ENCODE measurements at places on chromosomes 12 and 14. TPM values are rescaled to one million over a fixed set of nuclear protein-coding genes. Genes with fewer than 3 reads are reported as not detected.

- DNase-seq = no peak
Measured at GRCh38 chr12:77667101-77667500, 163.6 kb upstream of the NAV3 start.

DNA sequence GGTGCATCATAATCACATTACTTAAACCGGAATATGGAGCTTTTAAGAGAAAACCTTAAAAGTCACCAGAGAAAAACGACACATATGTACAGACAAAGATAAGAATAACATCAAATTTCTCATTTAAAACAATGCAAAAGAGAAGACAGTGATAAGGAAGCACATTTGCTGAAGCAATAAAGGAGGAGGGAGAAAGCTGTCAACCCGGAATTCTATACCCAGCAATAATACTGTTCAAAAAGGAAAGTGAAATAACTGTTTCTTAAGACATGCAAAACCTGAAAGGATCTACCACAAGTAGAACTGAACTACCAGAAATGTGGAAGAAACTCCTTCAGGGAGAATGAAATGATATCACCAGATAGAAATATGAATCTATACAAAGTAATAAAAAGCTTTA is 15.4 kb downstream of the SLC6A13 start:
- DNase-seq = no peak

- no peak for DNase-seq
Measured at GRCh38 chr12:104643093-104643818, 186.5 kb downstream of the CHST11 start.

DNA sequence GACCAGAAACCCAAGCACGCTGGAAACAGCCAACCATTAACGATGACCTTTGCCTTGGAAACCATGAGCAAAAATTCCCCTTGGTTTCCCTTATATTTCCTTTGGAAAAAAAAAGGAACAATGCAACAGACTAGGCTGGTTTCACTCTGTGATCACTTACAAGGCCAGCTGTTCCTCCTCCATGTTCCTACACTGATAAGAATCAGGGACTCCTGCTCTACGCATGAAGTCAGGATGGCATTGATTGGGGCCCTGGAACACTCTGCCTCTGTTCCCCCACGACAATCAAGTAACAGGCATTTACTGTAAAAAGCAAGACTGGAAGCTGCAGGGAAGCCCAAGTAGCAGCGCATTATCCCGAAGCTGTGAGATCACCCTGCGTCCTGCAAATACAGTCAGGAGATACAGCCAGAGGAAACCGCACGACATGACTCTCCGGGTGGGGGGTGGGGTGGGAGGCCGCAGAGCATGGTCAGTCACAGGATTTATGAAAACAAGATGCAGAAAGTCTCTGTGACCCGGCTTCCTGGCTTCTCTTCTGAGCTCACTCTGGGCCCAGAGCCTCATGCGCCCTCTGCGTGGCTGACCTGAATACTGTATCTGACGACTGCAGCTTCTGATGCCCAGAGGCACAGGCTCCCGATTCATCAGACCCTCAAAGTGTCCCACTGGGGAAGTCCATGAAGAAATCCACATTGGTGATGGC is 31.1 kb downstream of the SSH1 start:
- DNase-seq = peak; percentile 77

- peak; percentile 72 for DNase-seq
Measured at GRCh38 chr14:98957211-98958047, 314.6 kb downstream of the BCL11B start.

DNA sequence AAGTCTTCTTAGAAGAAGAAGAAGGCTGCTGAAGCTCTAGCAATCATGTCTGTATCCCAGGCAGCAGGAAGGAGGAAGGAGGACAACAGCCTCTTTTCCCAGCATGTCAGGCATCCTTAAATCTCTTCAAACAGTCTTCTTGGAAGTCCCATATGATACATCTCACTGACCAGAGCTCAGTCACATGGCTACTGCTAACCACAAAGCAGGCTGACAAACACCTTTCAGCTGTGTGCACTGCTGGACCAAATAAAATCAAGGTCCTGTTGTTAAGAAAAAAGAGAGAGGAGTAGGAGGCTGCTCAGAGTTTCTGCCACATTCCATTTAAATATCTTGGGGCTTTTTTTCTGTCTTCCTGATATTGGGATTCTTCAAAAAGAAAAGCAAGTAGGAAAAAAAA is 203.4 kb upstream of the PELI2 start:
- DNase-seq = no peak

DNA sequence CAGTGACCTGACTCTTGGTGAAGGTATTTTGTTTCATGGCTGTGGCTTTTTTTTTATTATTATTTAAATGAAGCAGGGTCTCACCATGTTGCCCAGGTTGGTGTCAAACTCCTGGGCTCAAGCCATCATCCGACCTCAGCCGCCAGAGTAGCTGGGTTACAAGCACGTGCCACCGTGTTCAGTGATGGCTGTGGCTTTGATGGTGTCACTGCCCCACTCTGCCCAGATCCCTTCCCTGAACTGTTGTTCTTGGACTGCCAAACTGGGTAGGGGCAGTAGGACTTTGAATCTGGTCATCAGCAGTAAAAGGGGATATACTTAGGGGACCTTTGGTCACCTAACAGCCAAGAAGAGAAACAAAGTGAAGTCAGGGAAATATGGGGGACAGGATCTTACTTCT is 19.4 kb downstream of the B4GALNT3 start:
- no peak for DNase-seq

- peak; percentile 42 for DNase-seq
Measured at GRCh38 chr12:124592481-124593160, 25.2 kb upstream of the NCOR2 start.

DNA sequence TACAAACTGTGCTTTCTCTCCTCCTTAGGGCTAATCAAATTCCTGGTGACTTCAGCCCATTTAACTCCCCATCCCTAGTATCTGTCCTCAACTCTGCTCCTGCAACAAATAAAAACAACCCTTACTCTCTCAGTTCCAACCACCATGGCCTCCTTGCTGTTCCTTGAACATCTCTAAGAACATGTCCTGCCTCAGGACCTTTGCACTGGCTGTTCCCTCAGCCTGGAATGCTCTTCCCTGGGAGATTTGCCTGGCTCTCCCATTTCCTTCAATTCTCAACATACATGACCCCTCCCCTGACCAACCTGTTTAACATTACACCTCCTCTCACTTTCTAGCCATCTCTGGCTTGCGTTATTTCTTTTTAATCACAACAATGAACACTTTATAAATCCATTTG is 170.5 kb downstream of the PTPN11 start:
- no peak for DNase-seq

DNA sequence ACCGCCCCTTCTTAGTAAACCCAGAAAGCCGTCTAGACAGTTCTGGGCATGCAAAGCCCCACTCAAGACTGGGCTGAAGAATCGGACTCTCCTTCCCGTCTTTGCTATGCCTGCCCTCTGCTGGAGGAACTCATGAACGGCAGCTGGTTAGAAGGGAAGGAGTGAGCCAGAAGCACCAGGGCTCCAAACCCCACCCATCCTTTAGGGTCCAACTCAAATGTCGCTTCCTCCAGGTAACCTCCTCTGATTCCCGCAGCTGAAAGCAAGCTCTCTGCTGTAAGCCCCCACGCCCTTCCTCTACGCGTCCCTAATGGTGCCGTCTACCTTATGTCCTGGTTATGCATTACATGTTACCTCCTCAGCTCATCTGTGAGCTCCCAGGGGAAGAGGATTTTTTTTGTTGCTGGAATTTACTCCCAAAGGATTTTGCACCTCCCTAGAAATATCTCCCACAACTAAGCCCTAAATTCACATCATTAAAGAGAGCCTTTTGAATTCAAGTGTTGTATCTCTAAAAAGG is 59.0 kb upstream of the SCN8A start:
- DNase-seq = peak; percentile 87

- DNase-seq = no peak
Measured at GRCh38 chr12:49089821-49090773, 4.5 kb downstream of the DHH start.

- no peak for DNase-seq
Measured at GRCh38 chr12:25005376-25005775, 56.5 kb upstream of the BCAT1 start.

DNA sequence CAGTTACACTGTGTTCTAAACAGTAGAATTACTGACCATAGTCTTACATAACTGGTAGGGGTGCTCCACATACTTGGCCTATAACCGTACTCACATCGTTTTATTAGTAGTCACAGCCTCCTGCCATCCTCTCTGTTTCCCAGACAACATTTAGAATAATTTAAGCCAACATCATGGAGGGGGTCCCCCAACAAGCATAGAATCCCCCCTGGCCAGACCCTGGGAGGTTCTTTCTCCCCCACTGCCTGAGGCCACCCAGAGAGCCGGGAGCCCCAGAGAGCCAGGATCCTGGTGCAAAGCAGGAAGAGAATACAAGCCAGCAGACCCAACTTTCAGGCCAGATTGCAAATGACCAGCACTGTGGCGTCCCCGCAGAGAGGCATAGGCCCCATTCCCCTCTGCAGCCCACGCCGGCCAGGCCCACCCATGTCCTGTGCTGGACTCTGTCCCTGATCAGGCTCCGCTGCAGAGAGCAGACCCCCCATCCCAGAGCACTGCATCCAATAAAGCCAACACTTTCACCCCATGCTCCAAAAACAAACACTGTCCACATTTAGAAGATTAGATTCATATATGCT is 195.2 kb downstream of the NTF3 start:
- no peak for DNase-seq

- no peak for DNase-seq
Measured at GRCh38 chr12:78185109-78185508, 354.4 kb downstream of the NAV3 start.

- peak; percentile 14 for DNase-seq
Measured at GRCh38 chr12:7374423-7375144, 69.4 kb downstream of the CD163L1 start.

- DNase-seq = no peak
Measured at GRCh38 chr12:74801625-74802024, 264.0 kb downstream of the ATXN7L3B start.

- no peak for DNase-seq
Measured at GRCh38 chr12:116057356-116057755, 220.1 kb downstream of the MED13L start.

- no peak for DNase-seq
Measured at GRCh38 chr12:114131824-114132223, 165.7 kb upstream of the RBM19 start.

DNA sequence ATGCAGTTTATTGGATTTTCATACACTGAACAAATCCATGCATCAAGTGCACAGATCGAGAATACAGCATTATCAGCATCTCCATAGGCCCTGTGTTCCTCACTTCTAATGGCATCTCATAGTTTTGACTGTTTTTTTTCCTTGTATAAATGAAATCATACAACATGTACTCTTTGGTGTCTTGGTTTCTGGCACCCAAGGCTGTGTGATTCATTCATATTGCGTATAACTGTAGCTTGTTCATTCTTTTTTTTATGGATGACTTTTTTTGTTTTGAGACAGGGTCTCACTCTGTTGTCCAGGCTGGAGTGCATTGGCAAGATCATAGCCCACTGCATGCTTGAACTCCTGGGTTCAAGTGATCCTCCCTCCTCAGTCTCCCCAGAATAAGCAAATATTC is 14.3 kb downstream of the RASSF8 start:
- DNase-seq = no peak

DNA sequence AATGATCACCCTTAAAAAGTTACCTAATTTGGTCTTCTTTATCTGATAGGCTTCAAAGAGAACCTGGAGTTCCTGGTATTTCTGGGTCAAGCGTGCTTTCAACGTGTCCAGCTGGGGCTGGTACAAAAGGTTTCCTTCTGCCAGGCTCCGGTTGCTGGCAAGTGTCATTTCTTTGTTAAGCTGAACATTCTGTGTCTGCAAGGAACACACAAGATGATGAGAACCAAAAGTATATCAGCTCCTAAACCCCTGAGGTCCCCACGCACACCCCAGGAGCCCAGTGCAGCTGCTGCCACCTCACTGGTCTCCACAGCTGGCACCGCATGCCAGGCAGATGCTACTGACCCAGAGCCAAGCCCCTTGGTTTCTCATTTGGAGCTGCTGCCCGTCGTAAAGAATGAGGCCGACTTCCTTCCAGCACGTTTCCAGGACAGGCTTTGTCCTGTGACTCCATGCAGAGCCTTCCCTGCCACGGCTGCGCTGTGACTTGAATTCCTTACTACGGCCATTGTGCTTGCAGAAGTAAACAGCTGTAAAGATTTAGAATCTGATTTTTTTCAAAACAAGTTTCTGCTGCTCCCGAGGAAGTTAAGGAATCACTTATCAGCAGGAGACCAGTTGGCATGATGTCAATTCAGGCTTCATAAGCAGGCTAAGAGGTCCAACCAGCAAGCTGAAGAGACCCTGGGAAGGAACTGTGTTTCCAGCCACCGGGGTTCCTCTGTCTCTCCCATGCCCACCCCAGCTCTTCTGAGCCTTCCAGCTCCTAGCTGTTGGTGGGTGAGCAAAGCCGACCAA is 24.9 kb downstream of the VPS37B start:
- DNase-seq = peak; percentile 72

DNA sequence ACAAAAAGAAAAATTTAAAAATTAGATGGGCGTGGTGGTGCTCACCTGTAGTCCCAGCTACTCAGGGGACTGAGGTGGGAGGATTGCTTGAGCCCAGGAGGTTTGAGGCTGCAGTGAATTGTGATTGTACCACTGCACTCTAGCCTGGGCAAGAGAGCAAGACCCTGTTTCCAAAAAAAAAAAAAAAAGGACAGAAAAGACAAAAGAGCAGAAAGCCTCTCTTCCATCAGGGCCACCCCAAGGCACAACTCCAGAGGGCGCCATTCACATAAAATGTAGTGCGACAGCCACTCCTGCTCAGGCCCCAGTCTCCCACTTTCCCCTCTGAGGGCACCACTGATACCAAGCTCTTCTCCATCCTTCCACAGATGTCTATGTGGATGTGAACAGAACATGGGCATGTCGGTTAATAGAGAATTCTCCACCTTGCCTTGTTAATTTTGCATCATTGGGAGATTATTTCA is 41.8 kb downstream of the DGLUCY start:
- no peak for DNase-seq

GRCh38 chr14:64708148-64709004 is 4.2 kb downstream of the PLEKHG3 start:
- peak; percentile 67 for DNase-seq

- no peak for DNase-seq
Measured at GRCh38 chr12:120062976-120063579, 53.5 kb downstream of the RAB35 start.

RPS6KA5 gene
- polyA plus RNA-seq = 5.6 TPM

FAM234B gene
- polyA plus RNA-seq = 4.8 TPM

GPD1 gene
- polyA plus RNA-seq = 44.3 TPM

ACOT6 gene
- polyA plus RNA-seq = not detected

AKAP5 gene
- 0.38 TPM for polyA plus RNA-seq

SNAPC1 gene
- 5.7 TPM for polyA plus RNA-seq

CCDC85C gene
- polyA plus RNA-seq = 3.1 TPM

TPPP2 gene
- 0.58 TPM for polyA plus RNA-seq

C14orf180 gene
- 4.9 TPM for polyA plus RNA-seq

SMCO3 gene
- 0.16 TPM for polyA plus RNA-seq

GRIP1 gene
- polyA plus RNA-seq = 0.87 TPM

CEBPE gene
- polyA plus RNA-seq = 0.21 TPM
